ENCODE measurements at places on chromosomes 11 and 22.

DNA sequence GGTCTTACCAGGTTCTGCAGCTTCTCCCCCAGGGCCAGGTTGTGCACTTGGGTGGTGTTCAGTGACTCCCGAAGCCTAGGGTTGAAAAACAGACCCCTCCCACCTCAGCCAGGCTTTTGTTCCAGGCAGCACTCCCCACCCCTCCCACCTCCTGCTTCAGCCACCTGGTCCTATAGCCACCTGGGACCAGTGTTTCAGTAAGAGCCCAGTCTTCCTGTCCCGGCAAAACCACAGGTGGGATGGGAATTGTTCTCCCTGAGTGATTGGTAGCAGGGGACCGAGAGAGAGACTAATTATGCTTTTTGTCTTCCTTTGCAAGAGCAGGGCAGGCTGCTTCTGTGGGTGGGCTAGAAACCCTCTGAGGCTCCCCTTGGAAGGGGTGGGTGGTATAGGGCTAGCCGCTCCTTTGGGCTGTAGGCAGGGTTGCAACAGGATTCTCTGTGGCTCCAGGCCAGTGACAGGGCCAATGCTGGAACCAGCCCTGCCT is 8.5 kb upstream of the NAALADL1 start:
- no peak for DNase-seq

DNA sequence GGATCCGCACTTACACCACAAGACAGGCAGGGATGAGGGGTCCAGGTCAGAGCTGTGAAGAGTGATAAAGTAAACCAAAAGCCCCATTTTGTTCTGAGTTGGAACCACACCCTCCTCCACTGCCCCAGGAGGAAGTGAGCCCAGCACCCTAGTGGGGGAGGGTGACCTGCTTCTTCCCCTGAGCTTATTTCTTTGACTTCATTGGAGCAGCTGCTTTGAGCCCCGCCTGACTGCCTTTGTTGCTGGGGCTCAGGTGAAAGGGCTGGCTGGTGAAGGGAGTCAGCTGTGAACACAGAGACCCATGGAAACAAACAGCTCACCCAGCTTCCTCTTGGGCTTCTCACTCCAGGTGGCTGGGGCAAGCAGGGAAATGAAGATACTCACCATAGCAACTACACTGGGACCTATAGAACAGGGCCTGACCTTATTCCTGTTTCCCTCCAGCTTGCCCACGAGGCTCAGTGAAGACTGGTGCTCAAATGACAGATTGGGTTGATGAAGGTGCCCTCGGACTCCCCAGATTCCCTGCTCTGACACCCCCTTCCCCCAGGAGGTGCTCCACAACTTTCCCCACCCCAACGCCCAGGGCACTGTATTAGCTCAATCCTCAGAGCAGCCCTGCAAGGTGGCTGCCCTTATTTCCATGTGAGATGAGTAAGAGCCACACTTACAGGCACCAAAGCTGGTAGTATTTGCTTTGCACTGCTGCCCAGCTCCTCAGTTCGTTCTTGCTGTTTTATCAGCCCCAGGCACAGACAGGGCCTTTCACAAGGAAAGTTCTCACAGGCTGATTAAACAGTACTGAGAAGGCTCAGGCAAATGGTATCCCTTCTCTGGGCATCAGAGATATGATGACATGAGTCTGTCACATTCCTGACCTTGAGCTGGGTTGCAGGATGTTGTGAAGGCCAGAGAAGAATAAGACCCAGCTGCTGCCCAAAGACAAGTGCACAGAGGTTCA is 2.4 kb downstream of the UCP2 start:
- DNase-seq: peak; percentile 26

- DNase-seq: no peak
These were observed 2.9 kb upstream of the MYO7A start for GRCh38 chr11:77125191-77125590.

- no peak for DNase-seq
These were observed 1.4 kb upstream of the NR1H3 start for GRCh38 chr11:47256374-47256773.

DNA sequence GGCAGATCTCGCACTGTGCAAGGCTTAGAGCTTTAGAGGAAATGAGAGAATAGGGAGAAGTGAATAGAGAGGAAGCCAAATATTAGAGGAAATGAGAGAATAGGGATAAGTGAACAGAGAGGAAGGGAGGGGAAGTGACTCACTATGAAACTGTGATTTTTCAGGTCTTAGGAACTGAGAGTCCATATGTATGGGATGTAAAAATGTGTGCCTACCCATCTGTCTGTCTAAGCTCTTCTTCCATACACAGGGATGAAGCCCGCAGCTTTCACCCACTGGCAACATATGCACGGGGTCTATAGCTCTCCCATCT is 6.4 kb upstream of the CCDC86 start:
- DNase-seq: no peak

GRCh38 chr22:37462436-37462835 is 23.7 kb downstream of the MFNG start:
- DNase-seq: no peak

- peak; percentile 41 for DNase-seq
These were observed 12.4 kb upstream of the MTMR3 start for GRCh38 chr22:29870574-29870973.

- no peak for DNase-seq
These were observed 154.3 kb upstream of the TBCEL start for GRCh38 chr11:120869516-120870011.

- no peak for DNase-seq
These were observed 1.5 kb downstream of the LARGE1 start for GRCh38 chr22:33918676-33919365.

GRCh38 chr11:132082566-132082965 is 712.2 kb downstream of the NTM start:
- no peak for DNase-seq

DNA sequence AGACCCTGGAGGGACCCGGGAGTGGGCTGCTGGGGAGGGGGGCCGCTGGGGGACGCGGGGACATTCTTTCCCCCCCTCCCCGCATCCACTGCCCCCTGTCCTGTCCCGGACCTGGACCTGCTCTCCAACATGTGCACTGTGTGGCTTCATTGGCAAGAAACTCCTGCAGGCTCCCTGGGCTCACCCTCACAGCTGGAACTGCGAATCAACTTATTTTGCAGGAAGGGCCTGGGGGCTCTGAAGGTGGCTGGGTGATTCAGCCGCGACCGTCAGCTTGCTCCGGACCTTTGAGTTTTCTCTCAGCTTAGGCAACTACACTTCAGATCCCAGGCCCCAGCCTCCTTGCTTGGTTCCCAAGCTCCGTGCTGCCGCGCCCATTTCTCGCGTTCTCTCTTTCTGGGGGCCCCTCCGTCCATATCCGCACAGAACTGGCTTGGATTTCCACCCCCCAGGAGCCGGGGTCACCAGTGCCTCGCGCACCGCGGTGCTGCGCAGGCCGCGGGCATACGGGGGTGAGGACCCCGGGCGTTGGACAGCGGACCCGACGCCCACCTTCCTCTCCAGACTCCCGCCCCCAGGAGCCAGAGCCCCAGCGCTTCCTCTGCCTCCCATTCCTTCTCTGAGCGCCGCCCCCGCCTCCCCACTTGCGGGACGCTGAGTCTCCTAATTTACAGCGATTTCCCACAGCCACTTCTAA is 471 bp upstream of the AHNAK start:
- peak; percentile 56 for DNase-seq

GRCh38 chr22:31969789-31970489 is 25.6 kb downstream of the YWHAH start:
- DNase-seq: peak; percentile 73

- DNase-seq: no peak
These were observed 69.0 kb upstream of the SHISAL1 start for GRCh38 chr22:44381761-44382115.

DNA sequence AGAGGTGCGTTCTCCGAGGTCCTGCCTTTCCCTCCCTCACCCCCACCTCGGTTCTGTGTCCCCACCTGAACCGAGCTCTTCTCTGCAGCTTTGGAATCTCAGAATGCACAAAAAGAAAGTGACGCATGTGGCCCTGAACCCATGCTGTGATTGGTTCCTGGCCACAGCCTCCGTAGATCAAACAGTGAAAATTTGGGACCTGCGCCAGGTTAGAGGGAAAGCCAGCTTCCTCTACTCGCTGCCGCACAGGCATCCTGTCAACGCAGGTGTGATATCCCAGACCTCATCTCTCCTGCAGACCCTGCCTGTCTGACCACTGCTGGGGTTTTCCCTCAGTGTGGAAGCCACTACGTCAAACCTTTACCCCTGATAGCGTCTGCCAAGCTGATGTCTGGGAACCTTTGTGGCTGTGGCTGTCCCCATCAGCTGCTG is 13.9 kb downstream of the ACP2 start:
- no peak for DNase-seq

Measured in RWPE1 (cell line).